ENCODE measurements at places on chromosomes 6 and 20. TPM values are rescaled to one million over a fixed set of nuclear protein-coding genes. Genes with fewer than 3 reads are reported as not detected.
A peak's percentile ranks its signal among the peaks of the same experiment; 100 is the strongest.

DNA sequence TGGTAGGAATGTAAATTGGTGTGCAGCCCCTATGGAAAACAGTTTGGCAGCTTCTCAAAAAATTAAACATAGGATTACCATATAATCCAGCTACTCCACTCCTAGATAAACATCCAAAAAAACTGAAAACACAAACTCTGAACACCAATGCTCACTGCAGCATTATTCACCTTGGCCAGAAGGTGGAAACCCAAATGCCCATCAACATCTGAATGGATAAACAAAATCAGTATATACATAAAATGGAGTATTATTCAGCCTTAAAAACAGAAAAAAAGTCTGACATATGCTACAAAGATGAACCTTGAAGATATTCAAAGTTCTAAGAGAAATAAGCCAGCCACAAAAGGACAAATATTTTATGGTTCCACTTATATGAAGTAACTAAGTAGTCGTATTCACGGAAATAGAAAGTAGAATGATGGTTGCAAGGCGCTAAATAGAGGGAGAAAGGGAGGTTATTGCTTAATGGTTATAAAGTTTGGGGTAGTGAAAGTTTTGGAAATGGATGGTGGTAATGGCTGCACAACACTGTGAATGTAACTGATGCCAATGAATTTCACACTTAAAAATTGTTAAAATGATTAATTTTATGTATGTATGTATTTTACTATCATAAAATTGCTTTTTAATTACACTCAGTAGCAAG lies 4.0 kb downstream of the PHF10 start:
- DNase-seq: no peak

The C20orf144 gene
- polyA plus RNA-seq: 0.29 TPM

GRCh38 chr6:6057442-6058053 lies 50.8 kb upstream of the NRN1 start:
- DNase-seq: peak; percentile 42

GRCh38 chr6:26270903-26271667 lies 93.9 kb upstream of the BTN3A2 start:
- DNase-seq: peak; percentile 88

The HRH3 gene
- 0.06 TPM for polyA plus RNA-seq

DNA sequence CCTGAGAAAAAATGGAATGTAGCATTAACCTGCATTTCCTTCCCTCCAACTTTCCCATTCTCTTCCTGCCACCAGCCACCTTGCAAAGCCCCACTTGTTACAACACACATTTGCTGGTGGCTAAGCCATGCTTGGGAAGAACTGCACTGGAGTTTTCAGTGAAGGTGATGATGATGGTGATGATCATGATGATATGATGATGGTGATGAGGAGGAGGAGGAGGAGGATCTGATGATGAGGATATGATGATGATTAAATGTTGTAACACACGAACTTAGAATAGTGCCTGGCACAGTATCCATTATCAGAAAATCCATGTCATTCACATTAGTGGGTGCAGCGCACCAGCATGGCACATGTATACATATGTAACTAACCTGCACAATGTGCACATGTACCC lies 297.2 kb downstream of the TSHZ2 start:
- no peak for DNase-seq

GRCh38 chr6:137413482-137413881 lies 80.7 kb downstream of the OLIG3 start:
- no peak for DNase-seq

The FRK gene
- 8.3 TPM for polyA plus RNA-seq

Data from renal cortex interstitium (tissue), 15 donors.